Esophagus mucosa (tissue), 1 donor: ENCODE measurements at places on chromosomes 2 and 18. TPM values are rescaled to one million over a fixed set of nuclear protein-coding genes. Genes with fewer than 3 reads are reported as not detected.

The UGT1A8 gene
- total RNA-seq = 0.16 TPM

The SIX3 gene
- total RNA-seq = not detected

The ERBB4 gene
- total RNA-seq = 0.12 TPM

The VAMP8 gene
- total RNA-seq = 264 TPM

The DIPK1C gene
- total RNA-seq = not detected

The ADRA2B gene
- not detected for total RNA-seq
